ENCODE measurements at places on chromosomes 12 and 14. TPM values are rescaled to one million over a fixed set of nuclear protein-coding genes. Genes with fewer than 3 reads are reported as not detected.

- H3K27ac ChIP-seq = no peak overlapping the region
- no peaks in the 10 kb centered on the region for H3K4me1 ChIP-seq
- no peak for DNase-seq
- no peak overlapping the region for H3K4me3 ChIP-seq
- no peaks in the 10 kb centered on the region for H3K36me3 ChIP-seq
Observed at GRCh38 chr12:23815810-23816209, 133.7 kb downstream of the SOX5 start.

- no peak for DNase-seq
- H3K4me3 ChIP-seq = no peak overlapping the region
- no peaks in the 10 kb centered on the region for H3K27me3 ChIP-seq
- no peak overlapping the region for H3K27ac ChIP-seq
- no peaks in the 10 kb centered on the region for H3K36me3 ChIP-seq
- H3K4me1 ChIP-seq = peaks cover 14% of the 10 kb centered on the region
Observed at GRCh38 chr14:99818503-99819036, 25.4 kb downstream of the EML1 start.

The KLRC3 gene
- not detected for total RNA-seq

- H3K36me3 ChIP-seq = no peaks in the 10 kb centered on the region
- H3K27me3 ChIP-seq = no peaks in the 10 kb centered on the region
- no peak for DNase-seq
Observed at GRCh38 chr12:76560086-76560491, 518 bp upstream of the OSBPL8 start.

- no peaks in the 10 kb centered on the region for H3K4me1 ChIP-seq
- no peaks in the 10 kb centered on the region for H3K27me3 ChIP-seq
- no peak overlapping the region for H3K4me3 ChIP-seq
- no peak overlapping the region for H3K27ac ChIP-seq
Observed at GRCh38 chr14:33239465-33239864, 300.8 kb downstream of the NPAS3 start.

All from hepatocyte (in vitro differentiated cells).